ENCODE measurements at places on chromosomes 1 and 21. TPM values are rescaled to one million over a fixed set of nuclear protein-coding genes. Genes with fewer than 3 reads are reported as not detected.
A peak's percentile ranks its signal among the peaks of the same experiment; 100 is the strongest.

DNA sequence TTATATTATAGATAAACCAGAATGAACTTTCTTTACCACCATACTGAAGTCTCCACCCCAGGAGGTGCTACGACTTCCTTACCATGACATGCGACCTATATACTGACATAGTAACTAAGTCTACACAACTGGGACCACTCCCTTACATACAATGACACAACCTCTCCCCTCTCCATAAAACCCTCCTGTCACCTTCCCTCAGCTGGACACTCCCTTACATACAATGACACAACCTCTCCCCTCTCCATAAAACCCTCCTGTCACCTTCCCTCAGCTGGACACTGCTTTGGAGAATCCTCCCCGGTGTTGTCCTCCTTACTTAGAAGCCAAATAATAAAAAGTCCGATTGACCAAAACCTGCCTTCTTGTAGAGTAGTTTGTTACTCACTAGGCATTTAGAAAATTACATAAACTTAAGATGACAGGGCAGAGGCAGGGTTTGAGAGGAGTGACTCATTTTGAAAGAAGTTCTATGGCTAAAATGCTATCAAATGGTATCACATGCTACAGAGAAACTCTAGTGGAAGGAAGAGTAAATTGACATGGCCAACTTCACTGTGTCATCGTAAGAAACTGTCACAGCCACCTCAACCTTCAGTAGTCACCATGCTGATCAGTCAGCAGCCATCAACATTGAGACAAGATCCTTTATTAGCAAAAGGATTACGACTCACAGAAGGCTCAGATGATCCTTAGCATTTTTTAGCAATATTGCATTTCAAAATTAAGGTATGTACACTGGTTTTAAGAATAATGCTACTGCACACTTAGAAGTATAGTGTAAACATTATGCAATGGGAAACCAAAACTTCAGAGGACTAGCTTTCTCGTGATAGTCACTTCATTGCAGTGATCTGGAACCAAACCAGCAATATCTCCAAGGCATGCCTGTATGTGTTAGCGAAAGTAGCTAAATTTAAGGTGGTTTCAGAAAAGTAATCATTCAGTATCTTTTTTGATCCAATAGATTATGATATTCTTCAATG lies 56.4 kb downstream of the AHCTF1 start:
- no peak overlapping the region for H3K4me3 ChIP-seq
- H3K27me3 ChIP-seq: no peaks in the 10 kb centered on the region
- no peak for DNase-seq
- no peak overlapping the region for H3K27ac ChIP-seq
- H3K36me3 ChIP-seq: peaks cover 41% of the 10 kb centered on the region
- no peaks in the 10 kb centered on the region for H3K4me1 ChIP-seq

SYT14 gene
- total RNA-seq: 0.98 TPM

GRCh38 chr1:36397083-36397377 lies 678 bp downstream of the LSM10 start:
- DNase-seq: no peak
- H3K4me3 ChIP-seq: peak overlapping the region; percentile 82
- no peaks in the 10 kb centered on the region for H3K27me3 ChIP-seq

DNA sequence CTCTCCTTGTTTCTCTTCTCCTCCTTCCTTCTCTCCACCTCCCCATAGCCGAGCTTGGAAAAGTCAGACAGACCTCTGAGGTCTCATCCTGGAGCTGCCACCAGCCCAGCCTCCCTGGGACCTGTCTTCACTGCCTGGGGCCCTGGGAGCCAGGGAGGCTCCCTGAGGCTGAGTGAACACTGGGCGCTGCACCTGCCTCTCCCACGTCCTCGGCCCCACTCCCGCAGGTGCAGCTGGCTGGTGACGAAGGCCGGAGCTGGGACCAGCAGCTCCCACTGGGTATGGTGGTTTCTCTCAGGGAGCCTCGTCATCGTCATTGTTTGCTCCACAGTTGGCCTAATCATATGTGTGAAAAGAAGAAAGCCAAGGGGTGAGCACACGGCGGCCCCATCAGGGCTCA lies 5.3 kb downstream of the TNFRSF14 start:
- DNase-seq: no peak
- peaks cover 8% of the 10 kb centered on the region for H3K4me1 ChIP-seq
- H3K36me3 ChIP-seq: peaks cover 11% of the 10 kb centered on the region
- H3K27me3 ChIP-seq: peaks cover 2% of the 10 kb centered on the region
- H3K27ac ChIP-seq: no peak overlapping the region

GRCh38 chr1:159334797-159335196 lies 32.7 kb downstream of the FCER1A start:
- H3K27ac ChIP-seq: no peak overlapping the region
- no peak overlapping the region for H3K4me3 ChIP-seq
- no peak for DNase-seq
- H3K27me3 ChIP-seq: no peaks in the 10 kb centered on the region
- no peaks in the 10 kb centered on the region for H3K4me1 ChIP-seq

- no peak for DNase-seq
- no peaks in the 10 kb centered on the region for H3K27me3 ChIP-seq
- H3K27ac ChIP-seq: no peak overlapping the region
- H3K36me3 ChIP-seq: no peaks in the 10 kb centered on the region
Measured at GRCh38 chr1:99456536-99456935, 189.4 kb upstream of the PALMD start.

RHBDL2 gene
- total RNA-seq: 0.35 TPM

DNA sequence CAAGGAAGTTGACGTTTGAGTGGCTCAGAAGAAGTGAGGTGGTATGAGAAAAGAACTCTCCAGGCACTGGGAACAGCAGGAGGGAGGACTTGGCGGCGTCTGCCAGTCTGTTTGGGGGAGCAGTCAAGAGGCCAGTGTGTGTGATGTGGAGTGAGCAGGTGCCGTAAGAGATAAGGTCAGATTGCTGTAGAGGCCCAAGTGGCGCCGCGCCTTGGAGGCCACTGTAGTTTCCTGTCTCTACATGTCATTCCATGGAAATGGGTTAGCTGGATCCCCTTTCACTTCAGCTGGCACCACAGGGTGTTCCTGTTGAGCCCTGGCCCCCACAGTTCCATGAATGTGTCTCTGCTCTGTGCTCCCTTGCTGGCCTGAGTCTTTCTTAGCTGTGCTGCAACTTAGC lies 35.5 kb upstream of the PTPRF start:
- H3K27me3 ChIP-seq: no peaks in the 10 kb centered on the region
- peaks cover 3% of the 10 kb centered on the region for H3K4me1 ChIP-seq
- no peak overlapping the region for H3K27ac ChIP-seq
- H3K36me3 ChIP-seq: no peaks in the 10 kb centered on the region
- H3K4me3 ChIP-seq: no peak overlapping the region

- DNase-seq: peak; percentile 25
- H3K4me3 ChIP-seq: no peak overlapping the region
- H3K27me3 ChIP-seq: no peaks in the 10 kb centered on the region
Measured at GRCh38 chr1:115677182-115677555, 35.4 kb downstream of the VANGL1 start.

- no peaks in the 10 kb centered on the region for H3K27me3 ChIP-seq
- no peak for DNase-seq
- no peak overlapping the region for H3K27ac ChIP-seq
Measured at GRCh38 chr1:69121723-69122122, 446.0 kb upstream of the LRRC7 start.

DNA sequence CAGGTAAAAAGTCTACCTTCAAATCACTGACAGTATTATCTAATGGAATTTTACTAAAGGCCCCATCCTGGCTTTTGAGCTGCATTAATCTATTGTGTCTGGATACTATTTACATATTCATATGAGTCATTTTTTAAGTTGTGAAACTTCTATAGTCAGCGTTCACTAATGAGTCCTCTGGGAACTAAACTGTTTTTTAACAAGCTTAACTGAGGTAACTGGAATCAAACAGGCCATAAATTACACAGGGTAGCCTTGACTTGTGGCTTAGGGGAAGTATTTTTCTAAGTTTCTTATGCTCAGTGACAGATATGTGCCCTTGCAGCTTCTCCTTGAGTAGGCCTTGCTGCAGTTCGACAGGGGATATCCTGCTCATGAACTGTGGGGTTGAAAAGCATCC lies 68.8 kb downstream of the JMJD4 start:
- no peaks in the 10 kb centered on the region for H3K36me3 ChIP-seq
- DNase-seq: peak; percentile 0
- no peaks in the 10 kb centered on the region for H3K27me3 ChIP-seq
- H3K27ac ChIP-seq: no peak overlapping the region
- no peak overlapping the region for H3K4me3 ChIP-seq
- H3K4me1 ChIP-seq: no peaks in the 10 kb centered on the region

DNA sequence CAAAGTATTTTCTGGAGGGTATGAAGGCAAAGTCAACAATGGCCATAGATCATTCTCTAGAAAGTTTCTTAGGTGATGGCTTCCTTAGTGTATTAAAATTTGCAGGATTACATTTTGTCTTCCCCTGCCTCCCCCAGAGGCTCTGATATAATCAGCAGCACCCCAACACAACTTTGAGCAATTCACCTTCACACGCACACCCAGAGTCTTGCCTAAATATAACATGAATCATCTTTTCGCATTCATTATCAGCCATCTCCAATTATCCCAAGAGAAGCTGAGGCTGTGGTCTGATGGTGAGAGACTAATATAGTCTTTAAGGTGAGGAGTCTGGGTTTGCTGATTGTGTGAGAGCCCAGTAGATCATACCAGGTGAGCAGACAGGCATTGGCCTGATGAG lies 343.0 kb downstream of the RRAGC start:
- H3K4me3 ChIP-seq: no peak overlapping the region
- peaks cover 2% of the 10 kb centered on the region for H3K27me3 ChIP-seq
- DNase-seq: no peak
- no peaks in the 10 kb centered on the region for H3K36me3 ChIP-seq
- no peak overlapping the region for H3K27ac ChIP-seq

- no peaks in the 10 kb centered on the region for H3K27me3 ChIP-seq
- H3K27ac ChIP-seq: no peak overlapping the region
- H3K4me3 ChIP-seq: no peak overlapping the region
- peak; percentile 20 for DNase-seq
- peaks cover 2% of the 10 kb centered on the region for H3K4me1 ChIP-seq
Measured at GRCh38 chr21:15414057-15414456, 315.7 kb upstream of the USP25 start.

- H3K4me1 ChIP-seq: peaks cover 33% of the 10 kb centered on the region
- H3K36me3 ChIP-seq: no peaks in the 10 kb centered on the region
- no peak overlapping the region for H3K4me3 ChIP-seq
- peaks cover 2% of the 10 kb centered on the region for H3K27me3 ChIP-seq
Measured at GRCh38 chr1:159829822-159830465, 3.3 kb downstream of the SLAMF8 start.

GRCh38 chr1:244010191-244010590 lies 40.9 kb upstream of the ZBTB18 start:
- no peak overlapping the region for H3K27ac ChIP-seq
- no peaks in the 10 kb centered on the region for H3K27me3 ChIP-seq
- H3K36me3 ChIP-seq: no peaks in the 10 kb centered on the region
- DNase-seq: no peak

DNA sequence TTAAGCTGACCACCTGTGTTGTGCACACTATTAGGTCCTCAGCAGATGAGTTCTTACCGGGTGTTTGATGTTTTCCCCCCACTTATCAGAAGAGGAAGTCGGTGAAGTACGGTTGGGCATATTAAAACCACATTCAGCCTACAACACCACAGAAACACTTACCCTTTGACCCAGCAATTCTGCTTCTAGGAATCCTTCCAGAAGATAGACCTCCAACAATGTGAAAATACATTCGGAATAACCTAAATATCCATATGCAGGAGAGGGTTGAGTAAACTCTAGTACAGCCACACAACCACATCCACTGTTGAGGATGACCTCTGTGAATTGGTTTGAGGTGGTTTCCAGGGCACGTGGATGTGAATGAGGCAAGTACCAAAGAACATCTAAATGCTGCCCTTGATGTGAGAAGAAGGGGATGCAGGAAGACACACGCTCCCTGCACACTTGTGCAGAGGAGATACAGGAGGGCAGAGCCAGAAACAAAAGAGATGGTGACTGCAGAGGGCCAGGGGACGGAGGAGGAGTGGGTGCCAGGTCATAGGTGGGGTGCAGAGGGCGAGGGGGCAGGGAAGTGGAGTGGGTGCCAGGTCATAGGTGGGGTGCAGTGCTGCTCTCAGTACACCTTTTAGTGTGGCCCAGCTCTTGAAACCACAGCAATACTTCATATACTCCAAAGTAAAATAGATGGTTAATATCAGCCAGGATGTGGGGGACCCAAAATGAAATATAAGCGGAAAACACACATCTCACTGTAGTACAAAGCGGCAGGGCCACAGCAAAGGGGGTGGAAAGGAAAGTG lies 12.8 kb downstream of the ADARB1 start:
- no peak overlapping the region for H3K4me3 ChIP-seq
- H3K27me3 ChIP-seq: no peaks in the 10 kb centered on the region
- peaks cover 5% of the 10 kb centered on the region for H3K36me3 ChIP-seq
- peaks cover 15% of the 10 kb centered on the region for H3K4me1 ChIP-seq
- DNase-seq: no peak

GRCh38 chr1:214446772-214447556 lies 104.4 kb downstream of the PTPN14 start:
- peaks cover 23% of the 10 kb centered on the region for H3K4me1 ChIP-seq
- H3K27ac ChIP-seq: peak overlapping the region; percentile 82
- H3K27me3 ChIP-seq: no peaks in the 10 kb centered on the region
- H3K4me3 ChIP-seq: no peak overlapping the region
- H3K36me3 ChIP-seq: no peaks in the 10 kb centered on the region

GRCh38 chr1:217067642-217068041 lies 344.4 kb upstream of the ESRRG start:
- no peaks in the 10 kb centered on the region for H3K27me3 ChIP-seq
- H3K4me1 ChIP-seq: peaks cover 6% of the 10 kb centered on the region
- no peak overlapping the region for H3K27ac ChIP-seq
- H3K4me3 ChIP-seq: no peak overlapping the region
- DNase-seq: no peak
- no peaks in the 10 kb centered on the region for H3K36me3 ChIP-seq

NMNAT2 gene
- 0.49 TPM for total RNA-seq

DNA sequence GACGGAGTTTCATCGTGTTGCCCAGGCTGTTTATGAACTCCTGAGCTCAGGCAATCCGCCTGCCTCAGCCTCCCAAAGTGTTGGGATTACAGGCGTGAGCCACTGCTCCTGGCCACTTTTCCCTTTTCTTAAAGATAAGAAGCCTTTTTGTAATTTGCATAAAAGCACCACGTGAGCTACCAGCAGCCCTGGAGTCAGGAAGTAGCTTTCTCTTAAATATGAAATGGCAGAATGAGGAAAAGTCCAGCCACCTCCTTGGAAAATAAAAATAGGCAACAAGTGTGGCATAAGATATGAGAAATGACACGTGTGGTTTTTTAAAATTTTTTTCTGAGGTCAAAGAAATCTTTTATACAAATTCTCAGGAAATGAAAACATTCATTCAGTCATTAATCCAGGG lies 259.7 kb downstream of the DYRK1A start:
- peaks cover 19% of the 10 kb centered on the region for H3K4me1 ChIP-seq
- peak overlapping the region; percentile 7 for H3K27ac ChIP-seq
- H3K36me3 ChIP-seq: no peaks in the 10 kb centered on the region
- no peak for DNase-seq

GRCh38 chr1:19704247-19705113 lies 39.8 kb downstream of the HTR6 start:
- no peak overlapping the region for H3K4me3 ChIP-seq
- peaks cover 6% of the 10 kb centered on the region for H3K4me1 ChIP-seq
- H3K27me3 ChIP-seq: no peaks in the 10 kb centered on the region
- H3K36me3 ChIP-seq: no peaks in the 10 kb centered on the region
- DNase-seq: peak; percentile 71

- no peak overlapping the region for H3K27ac ChIP-seq
- peaks cover 55% of the 10 kb centered on the region for H3K36me3 ChIP-seq
- no peaks in the 10 kb centered on the region for H3K27me3 ChIP-seq
- DNase-seq: no peak
- H3K4me3 ChIP-seq: no peak overlapping the region
Measured at GRCh38 chr1:12255913-12256312, 26.1 kb downstream of the VPS13D start.

GRCh38 chr1:89834083-89834704 lies 13.4 kb downstream of the LRRC8D start:
- H3K27me3 ChIP-seq: no peaks in the 10 kb centered on the region
- H3K4me3 ChIP-seq: no peak overlapping the region
- no peak overlapping the region for H3K27ac ChIP-seq
- H3K4me1 ChIP-seq: no peaks in the 10 kb centered on the region
